Left renal cortex interstitium (tissue), 4 donors: ENCODE measurements at places on chromosomes 16 and 17. TPM values are rescaled to one million over a fixed set of nuclear protein-coding genes. Genes with fewer than 3 reads are reported as not detected.
A peak's percentile ranks its signal among the peaks of the same experiment; 100 is the strongest.

Gene CSH2
- polyA plus RNA-seq: not detected

Gene KRT39
- not detected for polyA plus RNA-seq

Gene ALOX12
- 1.6 TPM for polyA plus RNA-seq

Gene RAB11FIP3
- polyA plus RNA-seq: 77.4 TPM

Gene CX3CL1
- 30.9 TPM for polyA plus RNA-seq

Gene ZNF469
- polyA plus RNA-seq: 1.8 TPM

Gene CD2BP2
- 55.4 TPM for polyA plus RNA-seq

Gene EMP2
- 25.9 TPM for polyA plus RNA-seq

- DNase-seq: no peak
These were observed 5.2 kb downstream of the BAIAP2 start for GRCh38 chr17:81039854-81040758.

- DNase-seq: no peak
These were observed 147.4 kb downstream of the SEC14L1 start for GRCh38 chr17:77288115-77288619.

GRCh38 chr16:24163935-24164334 lies 92.2 kb upstream of the CACNG3 start:
- no peak for DNase-seq

- DNase-seq: no peak
These were observed 118.7 kb upstream of the MYOCD start for GRCh38 chr17:12546983-12547382.

GRCh38 chr17:67443931-67444595 lies 67.0 kb downstream of the PITPNC1 start:
- no peak for DNase-seq

DNA sequence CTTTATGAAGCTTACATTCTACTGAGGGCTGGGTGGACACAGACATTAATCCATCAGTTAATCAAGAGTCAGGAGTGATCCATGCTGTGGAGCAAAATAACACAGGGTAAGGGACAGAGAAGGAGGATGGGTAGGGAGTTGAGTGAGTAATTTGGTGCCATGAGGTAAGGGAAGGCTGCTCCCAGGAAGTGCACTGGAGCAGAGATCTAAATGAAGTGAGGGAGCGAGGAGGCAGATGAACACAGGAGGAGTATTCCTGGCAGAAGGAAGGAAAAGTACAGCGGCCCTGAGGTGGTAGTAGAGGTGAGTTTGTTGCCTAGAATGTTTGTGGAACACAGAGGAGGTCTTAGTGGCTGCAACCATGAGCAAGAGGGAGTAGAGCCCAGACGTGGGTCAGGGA lies 34.8 kb downstream of the ASIC2 start:
- no peak for DNase-seq

- no peak for DNase-seq
These were observed 90.6 kb downstream of the USP22 start for GRCh38 chr17:20952183-20952582.

DNA sequence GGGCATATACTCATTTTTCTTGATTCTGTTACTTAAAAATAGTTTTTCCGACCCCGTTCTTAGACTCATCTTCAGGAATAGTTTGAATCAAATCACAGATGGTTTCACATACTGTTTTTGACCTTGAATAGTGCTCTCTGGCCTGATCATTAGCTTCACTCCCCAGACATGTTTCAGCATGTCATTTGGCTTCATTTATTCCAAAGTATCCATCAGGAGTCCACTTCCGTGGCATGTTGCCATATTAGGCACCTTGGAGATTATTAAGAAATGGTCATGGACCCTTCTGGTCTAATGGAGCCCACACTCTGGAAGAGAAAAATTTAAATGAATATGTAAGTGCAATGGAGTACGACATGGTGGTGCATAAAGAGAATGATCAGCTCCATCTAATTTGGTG lies 222.3 kb downstream of the FTO start:
- DNase-seq: no peak

DNA sequence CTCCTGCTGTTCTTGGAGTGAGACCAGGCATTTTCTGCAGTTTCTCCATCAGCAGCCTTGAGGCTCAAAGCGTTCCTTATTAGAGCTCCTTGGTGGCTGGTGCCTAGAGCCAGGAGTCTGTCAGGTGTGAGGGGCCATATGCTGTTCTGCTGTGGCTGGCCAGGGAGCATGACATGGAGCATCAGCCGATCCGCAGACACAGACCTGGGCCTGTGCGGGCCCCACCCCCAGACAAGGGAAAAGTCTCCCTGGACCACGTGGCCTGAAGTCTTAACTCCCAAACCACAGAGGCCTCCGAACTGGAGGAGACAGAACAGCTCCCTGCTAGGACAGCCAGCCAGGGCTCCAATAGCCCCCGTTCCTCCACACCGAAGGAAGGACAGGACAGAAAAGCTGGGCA lies 162.7 kb upstream of the CIBAR2 start:
- DNase-seq: no peak

GRCh38 chr16:10776280-10776679 lies 32.6 kb downstream of the NUBP1 start:
- no peak for DNase-seq

- no peak for DNase-seq
These were observed 11.5 kb upstream of the HYDIN start for GRCh38 chr16:71242036-71242435.

DNA sequence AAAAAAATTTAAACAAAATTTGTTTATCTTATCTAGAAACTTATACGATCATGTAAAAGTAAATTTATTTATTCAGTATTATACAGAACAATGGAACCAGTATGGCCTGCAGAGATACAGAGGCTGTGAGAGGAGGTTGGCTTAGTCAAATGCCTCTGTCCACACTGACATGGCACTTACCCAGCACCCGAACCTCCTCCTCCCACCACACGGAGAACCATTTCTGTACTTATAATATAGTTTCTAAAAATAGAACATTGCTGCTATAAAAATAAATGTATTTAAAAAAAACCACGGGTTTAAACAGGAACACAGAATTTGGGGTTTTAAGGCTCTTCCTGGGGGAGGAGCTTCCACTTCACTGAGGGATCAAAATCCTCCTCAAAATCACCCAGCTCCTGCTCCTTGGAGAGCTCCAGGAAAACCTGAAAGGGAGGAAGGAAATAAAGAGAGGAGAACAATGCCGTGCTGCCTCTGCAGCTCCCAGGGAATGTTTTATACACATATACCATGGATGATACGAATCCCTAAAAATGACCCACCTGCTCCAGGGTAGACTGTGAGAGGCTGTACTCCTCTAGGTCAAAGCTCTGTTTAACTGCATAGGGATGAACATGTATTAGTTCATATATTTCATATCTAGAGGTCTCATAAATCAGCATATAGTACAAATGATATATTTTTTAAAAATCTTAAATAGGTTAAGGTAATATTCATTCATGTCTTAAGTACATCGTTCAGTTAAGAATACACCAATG lies 87.3 kb downstream of the ABCA8 start:
- DNase-seq: no peak

- DNase-seq: no peak
These were observed 721 bp upstream of the PCGF2 start for GRCh38 chr17:38748892-38749222.

- no peak for DNase-seq
These were observed 165.4 kb downstream of the UTP18 start for GRCh38 chr17:51425773-51426172.

DNA sequence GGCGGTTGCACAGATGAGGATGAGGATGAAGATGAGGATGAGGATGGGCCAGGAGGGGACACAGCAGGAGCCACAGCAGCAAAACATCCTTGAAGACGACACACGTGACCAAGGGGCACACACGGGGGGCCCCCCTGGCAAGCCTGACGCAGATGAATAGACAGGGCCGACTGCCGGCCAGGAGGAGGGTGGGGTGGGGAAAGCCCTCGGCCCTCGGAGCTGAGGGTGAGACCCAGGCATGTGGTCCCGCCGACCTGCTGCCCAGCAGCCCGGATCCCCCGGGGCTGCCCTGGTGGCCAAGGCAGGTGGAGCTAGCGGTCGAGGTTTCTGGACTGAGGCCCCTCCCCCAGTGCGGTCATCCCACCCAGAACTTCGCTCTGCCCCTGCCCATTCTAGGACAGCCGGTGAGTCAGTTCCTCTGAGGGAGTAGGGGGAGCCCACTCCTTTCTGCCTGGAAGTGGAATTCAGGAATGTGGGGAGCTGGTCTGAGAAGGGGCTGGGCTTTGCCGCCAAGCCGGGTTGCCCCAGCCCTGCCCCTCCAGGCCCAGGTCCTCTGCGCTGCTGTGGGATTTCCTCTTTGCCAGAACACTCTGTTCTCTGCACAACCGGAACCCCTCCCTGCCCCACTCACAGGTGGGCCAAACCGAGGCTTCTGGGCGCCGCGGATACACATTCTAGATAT lies 9.9 kb downstream of the CYGB start:
- DNase-seq: no peak

GRCh38 chr16:595094-595528 lies 5.2 kb downstream of the RAB40C start:
- DNase-seq: no peak

DNA sequence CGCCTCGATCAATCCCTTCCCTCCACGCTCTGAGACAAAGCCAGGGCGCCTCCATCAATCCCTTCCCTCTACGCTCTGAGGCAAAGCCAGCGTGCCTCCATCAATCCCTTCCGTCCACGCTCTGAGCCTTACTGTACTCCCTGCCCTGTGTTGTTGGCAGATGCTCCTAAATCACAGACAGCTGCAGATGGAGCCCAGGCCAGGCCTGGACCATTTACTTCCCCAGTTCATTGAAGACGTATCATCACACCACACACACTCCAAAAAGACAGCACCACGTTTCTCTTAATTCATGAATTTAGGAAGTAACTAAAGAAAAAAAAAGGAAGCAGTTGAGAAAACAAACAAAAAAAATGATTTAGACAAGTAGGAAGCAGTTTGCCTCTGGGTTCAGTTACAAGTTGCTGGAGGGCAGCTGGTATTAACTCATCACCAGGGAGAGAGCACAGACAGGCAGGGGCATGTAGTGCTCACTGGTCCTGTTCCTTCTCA lies 7.4 kb upstream of the CD300LD start:
- peak; percentile 2 for DNase-seq

GRCh38 chr16:70465999-70466804 lies 11.8 kb downstream of the FCSK start:
- DNase-seq: no peak

GRCh38 chr16:81499576-81500380 lies 55.2 kb downstream of the CMIP start:
- DNase-seq: no peak

DNA sequence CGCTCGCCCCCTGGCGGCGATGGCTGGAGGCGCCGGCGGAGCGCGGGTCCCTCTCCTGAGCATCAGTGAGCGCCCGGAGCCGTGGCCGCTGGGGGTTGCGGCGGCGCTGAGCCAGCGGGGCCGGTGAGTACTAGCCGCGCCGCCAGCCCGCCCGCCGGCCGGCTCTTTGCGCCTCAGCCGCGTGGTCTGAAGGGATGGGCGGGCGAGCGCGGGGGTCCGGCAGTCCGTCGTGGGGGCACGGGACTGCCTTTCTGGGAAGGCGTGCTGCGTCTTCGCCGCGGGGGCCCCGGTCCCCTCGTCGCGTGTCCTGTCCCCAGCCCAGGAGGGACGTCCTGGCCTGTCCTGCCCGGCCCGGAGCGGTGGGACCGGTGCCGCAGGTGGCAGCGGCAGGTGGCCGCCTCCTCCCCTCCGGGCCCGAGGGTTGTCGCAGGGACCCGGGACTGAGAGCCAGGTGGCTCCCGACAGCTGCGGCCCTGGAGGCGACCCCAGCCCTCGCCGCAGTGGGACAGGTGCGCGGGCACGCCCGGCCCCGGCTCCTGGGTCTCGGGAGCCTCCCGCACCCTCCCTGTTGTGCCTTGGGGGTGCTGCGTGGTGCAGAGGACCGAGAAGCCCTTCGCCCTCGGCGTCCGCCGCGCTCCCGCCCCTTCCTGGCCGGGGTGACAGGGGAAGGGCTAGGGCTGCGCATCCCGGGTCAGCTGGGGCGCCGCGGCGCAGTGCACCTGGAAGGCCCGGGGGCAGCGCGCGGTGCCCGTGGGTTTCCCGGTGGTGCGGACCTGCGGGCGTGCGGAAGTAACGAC lies at the start of gene SPECC1:
Gene SPECC1 (plus strand): TSS at position 58 of the 797 bp plus-strand sequence. CDS start 87,293 bp downstream, outside the sequence.
- no peak for DNase-seq

DNA sequence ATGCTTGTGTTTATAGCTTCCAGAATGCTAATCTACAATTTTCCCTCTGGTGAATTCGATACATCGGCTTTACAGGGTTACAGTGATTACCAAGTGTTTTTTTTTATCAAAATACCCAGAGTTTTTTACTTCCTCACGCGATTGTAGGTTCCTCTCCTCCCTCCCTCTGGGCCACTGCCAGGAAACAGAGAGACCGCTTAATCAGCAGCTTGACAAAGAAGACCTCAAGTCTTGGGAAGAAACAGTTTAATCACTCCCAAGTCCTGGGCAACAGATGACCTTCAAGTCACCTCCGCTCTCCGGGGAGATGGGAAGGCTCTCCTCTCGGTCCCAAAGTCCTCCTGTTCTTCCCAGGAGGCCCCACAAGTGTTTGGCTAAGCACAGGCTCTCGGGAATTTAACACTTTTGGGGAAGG lies 23.5 kb downstream of the SMTNL2 start:
- DNase-seq: peak; percentile 60

DNA sequence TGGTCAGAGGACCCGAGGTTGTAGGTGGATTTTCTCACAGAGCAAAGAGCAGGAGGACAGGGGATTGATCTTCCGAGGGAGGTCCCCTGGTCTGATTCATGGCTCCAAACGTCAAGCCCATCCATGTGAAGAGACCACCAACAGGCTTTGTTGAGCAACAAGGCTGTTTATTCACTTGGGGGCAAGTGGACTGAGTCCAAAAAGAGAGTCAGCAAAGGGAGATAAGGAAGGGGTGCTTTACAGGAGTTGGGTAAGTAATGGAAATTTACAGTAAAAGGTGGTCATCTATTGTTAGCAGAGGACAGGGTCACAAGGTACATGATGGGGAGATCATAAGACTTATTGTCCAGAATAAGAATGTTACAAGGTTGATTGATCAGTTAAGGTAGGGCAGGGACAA lies 2285.8 kb downstream of the TP53TG3F start:
- no peak for DNase-seq

DNA sequence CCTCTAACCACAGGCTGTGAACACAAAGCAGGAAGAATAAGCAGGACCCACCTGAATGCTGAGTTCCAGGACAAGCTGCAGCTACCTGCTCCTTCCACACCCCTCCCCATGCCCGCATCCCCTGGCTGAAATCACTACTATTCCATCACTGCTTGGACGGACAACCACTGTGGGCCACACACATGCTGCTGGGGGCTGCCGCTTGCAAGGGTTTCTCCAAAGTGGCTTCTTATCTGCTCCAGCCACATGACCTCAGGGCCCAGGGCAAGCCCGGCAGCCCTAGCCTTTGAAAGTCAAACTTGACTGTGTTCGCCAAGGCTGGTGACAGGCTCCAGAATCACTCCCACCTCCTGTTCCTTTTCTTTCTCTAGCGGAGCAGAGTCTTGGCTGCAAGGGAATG lies 18.4 kb downstream of the FA2H start:
- DNase-seq: no peak

- no peak for DNase-seq
These were observed 88.3 kb upstream of the GSE1 start for GRCh38 chr16:85524630-85525419.

DNA sequence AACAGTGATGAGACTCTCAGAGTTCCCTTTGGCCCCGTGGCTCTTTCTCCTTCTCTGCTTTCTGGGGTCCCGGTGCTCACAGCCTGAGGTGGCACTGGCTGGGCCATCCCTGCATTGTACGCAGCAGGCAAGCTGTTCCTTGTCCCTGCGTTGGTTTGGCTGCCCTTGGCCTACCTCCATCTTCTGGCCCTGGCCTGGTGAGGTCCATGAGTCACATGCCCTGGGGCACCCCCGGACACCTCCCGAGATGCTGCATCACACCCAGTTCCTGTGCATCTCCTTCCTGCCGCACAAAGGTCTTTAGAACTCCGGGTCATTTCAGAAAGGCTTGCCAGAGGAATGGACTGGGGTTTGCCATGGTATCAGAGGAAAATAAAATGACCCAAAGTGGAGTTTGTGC lies 9.5 kb downstream of the SULT1A2 start:
- DNase-seq: no peak
